ENCODE measurements at places on chromosomes 6 and 20.
A peak's percentile ranks its signal among the peaks of the same experiment; 100 is the strongest.

GRCh38 chr6:158599635-158600034, 39.7 kb downstream of the TMEM181 start:
- no peak for DNase-seq

DNA sequence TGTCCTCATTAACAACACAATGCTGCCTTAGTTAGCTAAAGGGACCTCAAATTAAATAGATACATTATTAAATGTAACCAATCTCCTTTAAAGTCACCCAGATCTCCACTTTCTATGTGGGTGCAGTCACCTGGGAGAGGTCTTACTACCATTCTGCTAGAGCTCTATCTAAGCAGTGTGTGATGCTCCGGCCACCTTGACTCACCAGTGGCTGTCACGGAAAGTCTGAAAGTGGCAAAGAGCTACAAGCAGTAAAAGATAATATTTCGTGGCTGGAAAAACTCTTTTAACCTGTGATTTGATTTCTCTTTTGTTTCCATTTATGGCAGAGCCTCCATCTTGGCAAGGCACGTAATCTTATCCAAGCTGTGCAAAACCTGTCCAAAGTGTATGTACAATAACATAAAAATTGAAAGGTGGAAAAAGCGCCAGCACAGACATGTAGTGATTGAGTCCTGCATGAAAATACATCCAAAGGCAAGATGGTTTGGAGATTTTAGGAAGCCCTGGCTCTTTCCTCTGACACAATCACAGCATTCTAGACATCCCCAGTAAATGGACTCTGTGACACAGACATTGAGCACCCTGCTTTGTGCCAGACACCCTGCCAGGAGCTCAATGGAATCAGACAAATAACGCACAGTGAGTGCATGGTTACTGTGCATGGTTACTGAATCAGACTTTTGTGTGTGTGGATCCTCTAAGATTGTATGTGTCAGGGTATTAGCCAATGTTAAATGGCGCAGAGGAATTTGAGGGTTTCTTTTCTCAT, 116.6 kb downstream of the ADAT2 start:
- DNase-seq, result peak; percentile 41

DNA sequence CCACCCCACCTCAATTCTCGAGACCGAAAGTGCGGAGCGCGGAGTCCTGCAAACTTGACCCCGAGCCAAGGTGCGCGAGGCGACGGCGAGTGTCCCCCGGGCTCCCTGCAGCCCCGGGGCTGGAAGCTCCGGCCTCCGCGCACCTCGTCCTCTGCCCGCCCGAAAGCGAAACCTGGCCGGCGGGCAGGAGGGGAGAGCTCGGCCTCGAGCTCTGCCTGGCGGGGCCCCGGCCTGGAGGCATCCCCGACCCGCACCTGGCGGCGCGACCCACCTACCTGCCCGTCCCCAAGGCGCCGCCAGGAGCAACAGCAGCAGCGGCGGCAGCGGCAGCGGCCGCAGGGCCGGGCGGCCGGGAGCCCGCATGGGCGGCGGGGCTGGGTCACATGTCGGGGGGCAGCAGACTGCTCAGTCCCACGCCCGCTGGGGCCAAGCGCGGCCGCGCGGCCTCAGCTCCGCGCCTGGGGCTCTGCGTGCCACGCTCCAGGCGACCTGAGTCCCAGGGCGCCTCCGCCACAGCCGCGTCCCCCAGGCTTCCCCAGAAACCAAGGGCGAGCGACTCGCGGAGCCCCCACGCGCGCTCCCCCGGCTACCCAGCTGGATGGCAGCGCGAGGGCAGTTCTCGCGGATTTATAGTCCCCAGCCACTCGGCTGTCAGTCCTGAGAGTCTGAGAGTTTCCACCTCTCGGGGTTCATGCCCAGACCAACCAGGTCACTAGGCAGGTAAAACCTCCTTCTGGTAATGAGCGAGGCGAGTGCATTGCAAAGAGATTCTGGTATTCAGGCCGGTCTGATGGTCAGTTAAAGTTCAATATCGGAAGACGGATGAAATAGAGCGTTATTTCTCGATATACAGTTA, at the start of gene IL20RA:
IL20RA (minus strand) TSS at position 600 of the 856 bp plus-strand sequence; CDS start at position 363, 237 bp downstream.
- DNase-seq, result no peak

DNA sequence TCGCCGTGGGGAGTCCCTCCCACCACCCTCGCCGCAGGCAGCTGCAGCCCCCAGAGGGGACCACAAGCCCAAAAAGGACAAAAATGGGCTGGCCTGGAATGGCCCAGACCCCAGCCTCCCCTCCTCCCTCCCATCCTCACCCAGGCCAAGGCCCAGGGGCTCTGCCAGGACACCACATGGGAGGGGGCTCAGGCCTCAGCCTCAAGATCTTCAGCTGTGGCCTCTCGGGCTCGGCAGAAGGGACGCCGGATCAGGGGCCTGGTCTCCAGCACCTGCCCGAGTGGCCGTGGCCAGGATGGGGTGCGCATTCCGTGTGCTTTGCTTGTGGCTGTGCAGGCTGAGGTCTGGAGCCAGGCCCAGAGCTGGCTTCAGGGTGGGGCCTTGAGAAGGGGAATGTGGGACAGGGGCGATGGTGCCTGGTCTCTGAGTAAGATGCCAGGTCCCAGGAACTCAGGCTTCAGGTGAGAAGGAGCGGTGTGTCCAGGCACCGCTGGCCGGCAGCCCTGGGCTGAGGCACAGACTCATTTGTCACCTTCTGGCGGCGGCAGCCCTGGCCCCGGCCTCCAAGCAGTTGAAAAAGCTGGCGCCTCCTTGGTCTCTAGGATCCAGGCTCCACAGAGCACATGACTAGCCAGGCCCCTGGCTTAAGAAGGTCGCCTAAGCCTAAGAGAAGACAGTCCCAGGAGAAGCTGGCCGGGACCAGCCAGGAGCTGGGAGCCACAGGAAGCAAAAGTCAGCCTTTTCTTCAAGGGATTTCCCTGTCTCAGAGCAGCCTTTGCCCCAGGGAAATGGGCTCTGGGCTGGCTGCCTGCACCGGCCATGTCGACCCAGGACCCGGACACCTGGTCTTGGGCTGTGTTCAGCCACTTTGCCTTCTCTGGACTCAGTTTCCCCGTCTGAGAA, 35.2 kb upstream of the MRGBP start:
- DNase-seq, result no peak

- DNase-seq, result no peak
Measured at GRCh38 chr6:149158076-149158475, 159.4 kb upstream of the TAB2 start.

DNA sequence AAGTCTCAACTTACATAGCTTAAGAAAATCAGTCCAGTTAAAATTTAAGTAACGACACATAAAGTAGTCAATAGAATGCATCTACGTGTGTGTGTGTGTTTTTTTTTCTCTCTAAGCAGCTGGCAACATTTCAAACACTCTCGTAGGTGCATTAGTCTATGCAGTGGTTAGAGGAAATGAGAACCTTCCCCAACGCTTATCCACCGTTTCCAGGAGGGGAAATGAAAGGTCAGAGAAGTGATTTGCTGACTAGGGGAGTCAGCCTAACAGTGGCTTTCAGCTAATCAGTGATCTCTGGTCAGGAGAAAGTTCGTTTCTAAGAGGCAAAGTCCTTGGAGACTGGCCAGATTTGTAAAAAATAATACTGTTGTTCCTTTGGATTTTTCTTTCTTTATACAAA, 806.6 kb downstream of the C6orf118 start:
- DNase-seq, result no peak

DNA sequence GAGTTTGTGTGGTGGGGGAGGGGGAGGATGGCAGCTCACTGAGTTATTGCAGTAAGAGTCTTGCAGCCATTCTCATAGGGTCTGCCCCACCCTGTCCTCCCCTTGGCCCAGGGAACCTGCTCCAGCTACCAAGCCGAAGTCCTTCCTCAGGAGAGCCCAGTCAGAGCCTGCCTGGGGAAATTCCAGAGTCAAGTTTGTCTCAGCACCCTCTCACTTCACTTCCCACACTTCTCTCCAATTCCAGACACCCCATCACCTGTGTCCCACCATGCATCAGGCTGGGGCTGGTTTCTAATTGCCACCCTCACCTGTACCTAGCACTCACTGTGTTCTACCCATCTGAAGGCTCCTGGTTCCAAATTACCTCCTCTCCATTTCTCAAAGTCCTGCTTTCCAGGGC, 10.3 kb upstream of the SLC22A16 start:
- DNase-seq, result no peak

DNA sequence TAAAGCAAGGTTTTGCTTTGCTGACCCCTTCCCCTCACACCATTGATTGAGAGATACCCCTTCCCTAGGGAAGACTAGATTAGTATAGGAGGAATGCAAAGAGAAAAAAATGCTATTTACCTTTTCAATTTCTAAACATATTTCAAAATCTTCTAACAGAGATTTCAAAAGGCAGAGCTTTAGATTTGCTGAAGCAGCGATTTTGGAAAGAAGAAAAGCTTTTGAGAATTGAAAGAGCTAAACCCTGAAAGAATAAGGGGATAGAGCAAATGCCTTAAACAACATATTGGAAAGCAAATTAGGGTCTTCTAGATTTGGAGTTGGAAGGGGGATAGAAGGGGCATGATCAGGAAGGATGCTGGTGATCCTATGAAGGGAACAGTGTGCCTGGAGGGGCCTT, 46.5 kb upstream of the KLHL31 start:
- no peak for DNase-seq

DNA sequence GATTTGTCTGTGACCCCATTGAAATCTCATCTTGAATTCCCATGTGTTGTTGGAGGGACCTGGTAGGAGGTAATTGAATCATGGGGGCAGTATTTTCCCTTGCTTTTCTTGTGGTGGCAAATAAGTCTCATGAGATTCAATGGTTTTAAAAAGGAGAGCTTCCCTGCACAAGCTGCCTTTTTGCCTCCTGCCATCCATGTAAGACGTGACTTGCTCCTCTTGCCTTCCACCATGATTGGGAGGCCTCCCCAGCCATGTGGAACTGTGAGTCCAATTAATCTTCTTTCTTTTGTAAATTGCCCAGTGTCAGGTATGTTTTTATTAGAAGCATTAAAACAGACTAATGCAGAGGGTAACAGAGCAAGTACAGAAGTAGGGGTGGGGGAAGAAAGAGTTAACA, 1097.0 kb upstream of the ADGRB3 start:
- DNase-seq, result no peak

- DNase-seq, result no peak
Measured at GRCh38 chr6:45614488-45615285, 237.0 kb upstream of the SUPT3H start.

DNA sequence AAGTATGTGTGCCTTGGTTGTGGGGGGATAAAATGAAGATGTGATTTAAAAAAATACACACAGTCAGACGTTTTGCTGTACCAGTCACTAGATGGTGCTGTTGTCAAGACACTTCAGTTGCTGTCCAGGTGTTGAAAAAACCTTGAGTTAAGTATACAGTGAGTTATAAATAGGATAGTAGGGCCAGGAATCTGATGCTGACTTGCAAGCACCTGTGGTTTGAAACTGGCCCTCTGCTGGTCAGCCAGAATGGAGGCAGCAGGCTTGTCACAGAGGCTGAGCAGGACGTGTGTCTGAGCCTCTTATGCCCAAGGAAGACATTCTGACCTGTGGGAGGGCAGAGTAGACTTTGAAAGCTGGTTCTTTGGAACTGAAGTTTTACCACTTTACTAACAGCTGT, 27.8 kb downstream of the RNF8 start:
- DNase-seq, result peak; percentile 21

DNA sequence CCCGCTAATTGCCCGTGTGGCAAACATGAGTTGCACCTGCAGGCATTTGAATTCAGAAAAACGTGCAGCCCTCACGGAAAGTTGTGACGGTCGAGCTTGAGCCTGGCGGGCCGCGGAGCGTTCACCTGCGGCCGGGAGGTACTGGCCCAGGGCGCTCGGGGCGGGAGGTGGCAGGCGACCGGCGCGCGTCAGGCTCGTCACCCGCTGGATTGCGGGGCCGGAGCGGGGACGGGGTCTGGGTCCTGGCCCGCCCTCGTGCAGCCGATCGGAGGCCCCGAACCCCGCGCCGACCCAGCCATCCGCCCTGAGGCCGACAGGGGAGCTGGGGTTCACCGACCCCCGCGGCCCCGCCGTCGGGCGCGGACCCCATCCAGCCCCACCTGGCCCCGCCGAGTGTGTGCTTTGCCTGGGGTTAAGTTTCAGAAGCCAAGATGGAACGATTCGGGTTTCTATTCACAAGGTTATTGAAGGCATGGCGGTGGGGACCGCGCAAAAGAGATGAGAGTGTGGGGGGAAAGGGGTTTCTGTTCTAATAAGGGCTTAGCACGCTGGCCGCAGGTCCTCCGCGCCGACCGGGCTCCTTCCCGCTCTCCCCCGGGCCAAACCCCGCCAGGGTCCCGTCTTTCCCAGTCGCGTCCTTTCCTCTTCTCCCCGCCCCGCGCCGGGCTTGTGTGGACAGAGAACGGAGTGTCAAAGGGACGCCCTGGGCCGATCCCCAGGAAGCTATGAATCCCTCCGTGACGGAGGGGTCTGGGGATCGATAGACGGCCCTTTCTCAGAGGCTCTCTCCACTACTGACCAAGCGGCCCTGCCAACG, 1.6 kb upstream of the HEY2 start:
- peak; percentile 32 for DNase-seq

DNA sequence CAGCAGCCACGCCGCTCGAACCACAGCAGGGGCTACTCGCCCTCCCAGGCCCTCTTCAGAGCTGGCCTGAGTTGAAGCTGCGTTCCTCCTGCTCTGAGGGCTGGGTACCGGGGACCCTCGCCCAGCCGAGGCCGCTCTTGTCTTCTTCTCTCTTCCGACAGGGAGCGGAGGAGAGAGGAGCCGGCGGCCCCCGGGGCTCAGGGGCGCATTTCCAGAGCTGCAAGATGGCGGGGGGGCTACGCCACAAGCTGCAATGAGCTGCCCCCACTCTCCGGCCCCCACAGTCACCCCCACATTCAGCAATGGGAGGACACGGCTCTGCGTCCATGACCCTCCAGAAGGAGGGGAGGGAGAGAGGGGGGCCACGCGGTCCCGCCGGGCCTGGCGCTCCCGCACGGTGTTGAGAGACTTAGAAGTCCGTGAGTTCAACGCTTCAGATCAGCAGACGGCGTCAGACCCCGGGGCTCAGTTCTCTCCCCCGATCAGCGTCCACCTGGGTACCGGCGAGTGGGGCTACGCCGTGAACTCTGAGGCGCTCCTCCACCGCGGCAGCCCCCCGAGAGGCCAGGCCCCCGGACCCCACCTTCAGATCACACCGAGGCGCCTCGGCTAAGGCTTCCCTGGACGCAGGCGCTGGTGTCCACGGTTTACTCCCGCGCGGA, 31.6 kb downstream of the SLC2A4RG start:
- no peak for DNase-seq
